ENCODE measurements at places on chromosomes 13 and 19.

GRCh38 chr13:103772576-103772975 lies 706.4 kb upstream of the SLC10A2 start:
- DNase-seq: no peak

DNA sequence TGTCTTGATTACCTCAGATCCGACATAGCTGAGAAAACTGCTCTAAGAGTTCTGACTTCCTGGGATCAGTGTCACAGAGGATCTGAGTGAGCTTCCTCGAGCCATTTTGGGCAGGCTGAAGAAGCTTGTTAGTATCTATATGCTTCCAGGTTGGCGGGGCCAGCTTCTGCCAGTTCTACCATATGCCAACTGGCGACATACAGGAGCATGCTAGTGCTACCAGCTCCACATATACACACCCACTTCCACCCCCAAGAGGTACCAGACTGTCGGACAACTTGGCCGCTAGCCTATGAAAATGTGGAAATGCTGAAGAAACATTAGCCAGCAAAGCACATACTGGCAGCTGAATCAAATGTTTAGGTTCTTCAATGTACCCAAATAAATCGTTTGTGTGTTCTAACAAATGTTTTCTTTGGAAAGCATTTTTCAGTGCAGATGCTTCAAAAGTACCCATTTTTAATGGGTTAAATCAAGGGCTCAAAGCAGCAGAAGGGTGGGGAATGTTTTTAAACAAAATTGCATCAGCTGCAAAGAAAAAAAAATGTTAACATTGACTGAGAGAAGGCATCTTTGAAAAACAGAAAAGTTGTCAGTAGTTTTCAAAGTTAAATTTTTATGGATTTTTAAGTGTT lies 163.7 kb downstream of the KLF12 start:
- DNase-seq: no peak

GRCh38 chr13:99974296-99974938 lies 2.9 kb upstream of the ZIC5 start:
- no peak for DNase-seq

DNA sequence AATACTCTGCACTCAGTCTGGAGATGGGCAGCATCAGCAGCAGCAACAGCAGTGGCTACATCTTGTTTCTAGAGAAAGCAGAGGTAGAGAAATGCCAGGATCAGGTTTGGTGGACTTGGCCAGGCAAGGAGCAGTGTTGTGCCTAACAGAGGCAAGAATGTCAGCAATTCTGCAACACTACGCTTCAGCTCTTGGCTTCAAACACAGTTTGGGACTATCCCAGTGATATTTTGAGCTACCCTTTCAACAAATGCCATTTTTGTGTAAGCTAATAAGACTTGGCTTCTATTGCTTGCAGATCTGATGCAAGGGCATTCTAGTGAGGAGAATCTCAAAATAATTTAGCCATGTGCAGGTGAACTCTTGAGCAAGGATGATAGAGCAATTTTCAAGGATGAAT lies 271.3 kb downstream of the PCDH20 start:
- no peak for DNase-seq

DNA sequence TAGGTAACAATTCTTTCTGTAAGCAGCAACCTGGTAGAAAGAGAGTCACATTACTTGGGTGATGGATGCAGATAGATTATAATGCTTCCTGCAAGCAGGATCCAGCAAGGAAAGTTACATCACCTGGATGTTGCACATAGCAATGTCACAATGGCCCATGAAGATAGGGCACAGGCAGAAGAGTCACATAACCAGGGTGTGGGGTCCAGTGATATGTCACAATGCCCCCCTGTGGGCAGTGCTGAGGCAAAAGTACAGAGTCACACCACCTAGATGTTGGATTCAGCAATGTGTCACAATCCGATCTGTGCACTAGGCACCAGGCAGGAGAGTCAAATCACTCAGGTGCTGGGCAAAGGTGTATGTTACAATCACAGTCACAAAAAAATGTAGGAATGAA lies 4.0 kb upstream of the ZNF43 start:
- no peak for DNase-seq

GRCh38 chr13:46639033-46639981 lies 86.3 kb downstream of the LRCH1 start:
- no peak for DNase-seq

GRCh38 chr13:38386421-38386820 lies 36.8 kb downstream of the UFM1 start:
- DNase-seq: no peak

GRCh38 chr13:74056801-74057542 lies 77.2 kb downstream of the KLF12 start:
- DNase-seq: no peak

DNA sequence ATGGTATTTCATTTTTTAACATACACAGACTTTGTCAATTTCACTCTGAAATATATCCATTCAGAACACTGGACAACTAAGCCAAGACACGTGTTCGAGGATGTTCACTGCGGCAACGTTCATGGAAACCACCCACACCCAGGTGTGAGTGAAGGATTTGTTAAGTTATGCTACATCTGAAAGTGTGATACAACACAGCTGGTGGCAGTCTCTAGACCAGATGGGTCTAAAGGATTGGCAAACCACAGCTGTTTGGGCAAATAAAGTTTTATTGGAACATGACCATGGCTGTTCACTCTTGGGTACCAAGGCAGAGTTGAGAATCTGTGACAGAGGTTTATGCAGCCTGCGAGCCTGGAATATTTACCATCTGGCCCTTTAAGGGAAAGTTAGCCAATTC lies 12.0 kb downstream of the SLC7A9 start:
- no peak for DNase-seq

- DNase-seq: no peak
Observed at GRCh38 chr13:35764326-35765015, 288.0 kb upstream of the MAB21L1 start.

DNA sequence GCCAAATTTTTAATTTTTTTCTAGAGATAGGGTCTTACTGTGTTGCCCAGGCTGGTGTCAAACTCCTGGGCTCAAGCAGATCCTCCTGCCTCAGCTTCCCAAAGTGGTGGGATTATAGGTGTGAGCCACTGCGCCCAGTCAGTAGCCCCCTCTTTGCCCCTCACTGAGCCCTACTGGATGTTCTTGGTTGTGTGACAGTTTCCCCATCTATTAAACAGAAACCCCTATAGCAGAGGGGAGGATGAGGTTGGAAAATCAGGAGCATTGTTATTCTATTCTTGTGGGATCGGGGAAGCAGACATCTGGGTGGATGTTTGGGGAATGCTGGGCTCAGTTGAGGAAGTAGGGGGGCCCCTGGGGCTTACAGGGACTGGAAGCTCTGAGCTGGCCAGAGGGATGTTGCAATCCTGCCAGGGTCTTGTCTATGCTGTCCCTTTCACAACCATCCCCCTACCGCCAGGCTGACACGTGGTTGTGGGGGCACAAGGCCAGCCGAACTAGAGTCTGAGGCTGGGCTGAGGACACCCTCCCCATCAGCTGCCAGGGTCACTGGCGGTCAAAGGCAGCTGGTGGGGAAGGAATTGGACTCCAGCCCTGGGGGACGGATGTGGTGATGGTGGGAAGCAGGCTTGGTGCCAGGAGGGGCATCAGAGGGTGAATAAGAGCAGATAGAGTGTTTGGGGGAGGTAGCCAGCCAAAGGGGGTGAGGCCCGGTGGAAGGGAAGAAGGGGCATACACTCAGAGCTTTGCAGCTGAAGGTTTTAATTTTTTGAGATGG lies 10.9 kb downstream of the APOC1 start:
- DNase-seq: no peak

DNA sequence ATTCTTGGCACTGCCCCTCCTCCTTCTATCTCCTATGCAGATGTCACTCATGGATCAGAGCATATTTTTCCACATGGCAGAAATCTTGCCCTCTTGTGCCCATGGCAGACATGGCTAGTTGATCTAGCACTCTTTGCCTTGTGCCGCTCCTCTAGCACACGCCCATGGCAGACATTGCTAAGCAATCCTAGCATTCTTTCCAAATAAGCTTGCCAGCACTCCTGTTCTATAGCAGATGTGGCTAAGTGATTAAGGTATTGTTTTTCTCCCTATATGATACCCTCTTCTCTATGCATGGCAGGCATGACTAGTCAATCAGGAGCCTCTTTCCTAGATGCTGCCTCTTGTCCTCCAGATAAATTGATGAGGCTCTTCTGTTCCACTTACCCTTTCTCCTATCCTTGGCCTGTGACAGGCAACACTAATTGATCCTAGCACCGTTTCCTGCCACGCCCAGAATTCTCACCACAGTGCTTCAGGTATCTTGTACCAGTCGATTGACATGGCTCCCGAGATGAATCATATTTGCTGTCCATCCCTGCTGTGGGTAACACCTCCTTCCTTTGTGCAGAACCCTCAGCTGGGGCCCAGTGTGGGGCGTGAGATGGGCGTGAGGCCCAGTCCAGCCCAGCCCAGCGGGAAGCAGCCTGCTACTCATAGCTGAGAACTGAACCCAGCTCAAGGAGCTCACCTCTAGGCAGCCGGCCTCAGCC lies 26.9 kb downstream of the TMED1 start:
- no peak for DNase-seq

DNA sequence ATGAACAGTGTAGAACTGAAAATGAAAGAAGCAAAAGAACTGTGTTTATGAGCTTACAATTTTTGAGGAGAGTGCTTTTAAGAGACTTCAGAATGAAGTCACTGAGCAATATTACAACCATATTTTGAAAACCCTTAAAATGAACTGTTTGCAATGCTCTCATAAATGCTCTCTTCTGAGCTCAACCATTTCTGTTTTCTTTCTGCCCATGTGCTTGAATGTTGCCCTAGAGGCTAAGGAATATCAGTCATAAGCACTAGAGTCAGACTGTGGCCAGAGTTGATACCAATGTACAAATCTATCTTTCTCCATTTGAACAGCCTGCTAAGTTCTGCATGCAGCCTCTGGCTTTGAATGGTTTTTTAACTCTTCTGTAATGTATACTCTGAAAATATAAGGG lies 1092.8 kb downstream of the PCDH9 start:
- DNase-seq: no peak

DNA sequence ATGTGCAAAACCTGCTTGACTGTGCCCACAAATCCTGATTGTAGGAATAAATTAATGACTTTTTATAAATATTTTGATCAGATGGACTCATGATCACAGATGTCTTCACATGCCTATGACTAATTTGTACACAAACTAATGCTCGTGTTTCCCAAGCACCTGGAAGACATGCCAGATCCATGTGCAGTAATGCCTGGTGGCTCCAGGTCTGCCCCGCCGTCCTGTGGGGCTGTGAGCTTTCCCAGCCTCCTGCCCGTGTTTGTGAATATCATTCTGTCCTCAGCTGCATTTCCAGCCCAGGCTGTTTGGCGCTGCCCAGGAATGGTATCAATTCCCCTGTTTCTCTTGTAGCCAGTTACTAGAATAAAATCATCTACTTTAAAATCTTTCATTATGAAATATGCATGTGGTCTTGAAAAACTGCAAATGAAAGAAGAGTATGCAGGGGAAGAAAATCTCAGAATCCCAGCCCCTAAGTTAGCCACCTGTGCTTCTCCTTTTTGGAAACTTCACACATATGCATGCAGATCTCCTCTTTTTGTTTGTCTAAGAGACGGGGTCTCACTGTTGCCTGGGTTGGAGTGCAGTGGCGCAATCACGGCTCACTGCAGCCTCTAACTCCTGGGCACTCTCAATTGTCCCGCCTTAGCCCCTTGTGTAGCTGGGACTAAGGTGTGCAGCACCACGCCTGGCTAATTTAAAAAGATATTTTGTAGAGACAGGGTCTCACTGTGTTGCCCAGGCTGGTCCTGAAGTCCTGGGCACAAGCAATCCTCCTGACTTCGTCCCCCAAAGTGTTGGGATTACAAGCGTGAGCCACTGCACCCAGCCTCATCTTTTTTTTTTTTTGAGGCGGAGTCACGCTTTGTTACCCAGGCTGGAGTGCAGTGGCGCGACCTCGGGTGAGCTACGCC lies 6.2 kb downstream of the RPL28 start:
- no peak for DNase-seq

GRCh38 chr13:24734950-24735349 lies 29.0 kb upstream of the RNF17 start:
- DNase-seq: no peak

GRCh38 chr13:63120883-63121282 lies 1705.2 kb upstream of the PCDH20 start:
- no peak for DNase-seq

All from activated CD4-positive, alpha-beta T cell treated with anti-CD3 and anti-CD28 coated beads for 24 hours (primary cell).